Smooth muscle cell of the coronary artery (primary cell): ENCODE measurements at places on chromosomes 2 and 18. TPM values are rescaled to one million over a fixed set of nuclear protein-coding genes. Genes with fewer than 3 reads are reported as not detected.

The CHRNG gene
- not detected in 2 replicates for total RNA-seq

The CYP27A1 gene
- 5.3 and 25.6 TPM in 2 replicates for total RNA-seq

The POTEI gene
- total RNA-seq, result not detected in 2 replicates

The UGT1A4 gene
- total RNA-seq, result not detected in 2 replicates

The CKAP2L gene
- total RNA-seq, result 0.94 and 2.1 TPM in 2 replicates

The FOXI3 gene
- total RNA-seq, result not detected in 2 replicates

The DTNB gene
- 3.9 and 4.7 TPM in 2 replicates for total RNA-seq

The GKN2 gene
- total RNA-seq, result 0.23 TPM in 1 of 2 replicates, not detected in the other
